ENCODE measurements at places on chromosomes 13 and 19.

GRCh38 chr19:4800591-4801081, 9.1 kb downstream of the FEM1A start:
- DNase-seq, result no peak

- DNase-seq, result no peak
Observed at GRCh38 chr13:113959198-113959597, 14.7 kb downstream of the C13orf46 start.

DNA sequence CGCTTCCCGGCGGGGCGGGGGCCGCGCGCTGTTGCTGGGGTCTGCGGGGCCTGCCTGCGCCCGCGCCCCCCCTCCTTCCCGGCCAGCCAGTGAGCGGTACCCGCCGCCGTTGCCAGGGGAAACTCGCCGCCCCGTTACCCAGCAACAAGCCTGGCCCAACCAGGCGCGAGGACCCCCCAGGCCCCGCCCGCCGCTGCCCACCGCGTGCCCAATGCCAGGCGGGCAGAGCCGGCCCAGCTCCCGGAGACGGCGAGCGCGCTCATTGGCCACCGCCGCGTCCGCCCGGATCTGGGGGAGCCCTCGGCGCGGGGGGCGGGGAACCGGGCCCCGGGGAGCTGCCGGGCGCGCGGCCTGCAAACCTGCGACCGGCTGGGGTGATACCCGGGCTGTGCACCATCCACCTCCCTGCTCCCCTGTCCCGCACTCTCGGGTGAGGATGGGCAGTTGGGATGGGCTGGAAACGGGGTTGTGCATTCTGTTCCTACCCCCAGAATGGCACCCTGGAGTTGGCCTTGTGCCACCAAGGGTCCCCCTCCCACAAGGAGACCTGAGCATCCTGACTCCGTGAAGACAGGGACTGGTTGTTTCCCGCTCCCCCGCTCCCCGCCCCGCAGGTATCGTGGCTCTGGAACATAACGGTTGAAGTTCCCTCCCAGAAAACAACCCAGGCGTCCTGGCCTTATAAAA, 8.8 kb upstream of the BBC3 start:
- DNase-seq, result peak; percentile 79

- no peak for DNase-seq
Observed at GRCh38 chr13:105058517-105058916, 1476.9 kb downstream of the EFNB2 start.

- DNase-seq, result peak; percentile 99
Observed at GRCh38 chr13:79212064-79212619, 193.9 kb downstream of the RBM26 start.

DNA sequence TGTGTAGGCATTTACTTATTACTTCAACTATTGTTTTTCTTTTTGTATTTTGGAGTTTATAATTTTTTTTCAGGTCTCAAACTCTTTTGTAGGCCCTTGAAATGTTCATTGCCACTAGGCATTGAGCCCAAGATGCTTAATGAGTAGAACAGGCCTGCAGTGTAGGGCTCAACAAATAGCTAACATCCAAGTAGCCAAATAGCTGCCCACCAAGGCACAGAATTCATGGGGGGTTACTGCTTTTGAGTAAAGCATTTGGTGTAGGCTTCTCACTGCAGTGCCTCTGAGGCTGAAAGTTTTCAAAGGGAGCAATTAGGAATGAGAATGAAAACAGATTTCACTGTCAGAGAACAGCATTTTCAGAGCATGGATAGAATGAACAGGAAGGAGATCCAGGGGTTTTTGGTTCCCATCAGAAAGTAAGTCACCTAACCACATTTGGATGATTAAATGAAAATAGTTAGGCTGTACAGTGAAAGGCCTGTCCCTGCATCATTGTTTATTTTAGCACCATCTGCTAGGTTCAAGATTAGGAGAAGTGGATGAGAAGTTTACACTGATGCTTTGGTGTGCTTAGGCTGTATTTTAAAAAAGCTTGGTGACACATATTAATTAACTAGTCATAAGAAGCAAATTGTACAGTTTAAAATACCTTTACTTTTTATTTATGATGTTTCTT, 61.0 kb downstream of the EDNRB start:
- no peak for DNase-seq

GRCh38 chr13:41562541-41563178, 105.3 kb downstream of the RGCC start:
- no peak for DNase-seq

DNA sequence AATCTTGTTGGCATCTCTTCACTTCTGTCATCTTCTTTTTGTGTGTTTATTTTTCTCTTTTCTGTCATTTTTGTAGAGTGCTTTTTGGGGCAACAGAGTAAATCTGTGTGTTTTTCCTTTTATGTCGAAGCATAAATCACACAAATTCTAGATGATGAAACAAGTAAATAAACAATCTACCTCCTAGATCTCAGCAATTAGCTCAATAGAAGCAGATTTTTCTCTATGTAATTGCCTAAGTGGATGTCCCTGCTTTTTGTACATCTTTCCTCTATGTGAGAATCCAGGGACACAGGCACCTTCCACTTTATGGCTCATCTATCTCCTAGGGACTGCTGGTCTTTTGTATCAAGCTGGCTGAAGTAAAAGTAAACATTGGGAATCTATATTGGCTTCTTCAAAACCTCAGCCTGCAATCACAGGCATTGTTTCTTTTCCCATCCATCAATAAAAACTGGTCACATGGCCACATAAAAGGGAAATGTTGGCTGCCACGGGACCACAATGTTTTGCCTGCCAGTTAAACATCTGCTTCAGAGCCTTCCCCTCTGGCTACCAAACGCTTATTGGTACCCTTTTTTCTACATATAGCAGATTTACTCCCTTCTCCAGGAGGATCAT, 323.8 kb downstream of the LMO7 start:
- peak; percentile 28 for DNase-seq

GRCh38 chr13:33869005-33869404, 51.1 kb downstream of the RFC3 start:
- DNase-seq, result no peak

DNA sequence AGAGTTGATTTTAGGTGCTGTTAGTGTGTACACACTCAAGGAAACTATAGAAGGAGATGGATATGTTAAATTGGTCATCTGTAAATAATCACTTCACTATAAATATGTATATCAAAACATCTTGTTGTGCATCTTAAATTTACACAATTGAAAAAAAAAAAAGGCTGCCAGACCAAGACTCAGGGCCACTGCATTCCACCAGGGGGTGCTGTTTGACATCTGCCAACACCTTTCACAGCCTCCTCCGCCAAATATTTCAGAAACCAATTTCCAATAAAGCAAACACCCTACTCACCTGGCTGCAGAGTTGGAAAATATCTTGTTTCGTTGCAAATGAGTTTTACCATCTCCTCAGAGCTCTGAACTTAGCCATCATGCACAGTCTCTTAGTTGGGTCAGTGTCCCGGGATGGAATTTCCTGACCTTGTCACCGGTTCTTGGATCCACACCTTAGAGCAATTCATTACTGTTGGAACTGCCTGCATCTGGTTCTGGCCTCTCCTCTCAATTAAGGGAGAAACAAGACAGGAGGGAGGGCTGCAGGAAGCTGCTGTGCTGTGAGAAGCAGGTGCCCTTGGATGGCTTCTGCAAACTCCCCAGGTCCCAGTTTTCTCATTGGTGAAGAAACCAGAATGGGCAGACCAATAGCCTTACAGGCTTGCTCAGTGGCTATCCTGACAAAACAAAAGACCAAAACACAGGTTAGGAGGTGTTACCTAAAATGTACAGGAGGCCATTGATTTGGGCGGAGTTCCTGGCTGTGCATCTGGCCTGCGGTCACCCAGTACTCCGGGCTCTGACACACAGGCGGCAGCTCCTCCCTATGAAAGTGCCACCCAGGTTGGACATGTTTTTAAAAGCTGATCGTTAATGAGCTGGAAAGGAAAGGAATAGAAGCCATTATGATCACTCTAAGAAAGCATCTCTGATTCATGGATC, 746.6 kb downstream of the UQCRFS1 start:
- peak; percentile 40 for DNase-seq

Data from NCI-H146 (cell line).